ENCODE measurements at places on chromosomes 6 and 20.
A peak's percentile ranks its signal among the peaks of the same experiment; 100 is the strongest.

DNA sequence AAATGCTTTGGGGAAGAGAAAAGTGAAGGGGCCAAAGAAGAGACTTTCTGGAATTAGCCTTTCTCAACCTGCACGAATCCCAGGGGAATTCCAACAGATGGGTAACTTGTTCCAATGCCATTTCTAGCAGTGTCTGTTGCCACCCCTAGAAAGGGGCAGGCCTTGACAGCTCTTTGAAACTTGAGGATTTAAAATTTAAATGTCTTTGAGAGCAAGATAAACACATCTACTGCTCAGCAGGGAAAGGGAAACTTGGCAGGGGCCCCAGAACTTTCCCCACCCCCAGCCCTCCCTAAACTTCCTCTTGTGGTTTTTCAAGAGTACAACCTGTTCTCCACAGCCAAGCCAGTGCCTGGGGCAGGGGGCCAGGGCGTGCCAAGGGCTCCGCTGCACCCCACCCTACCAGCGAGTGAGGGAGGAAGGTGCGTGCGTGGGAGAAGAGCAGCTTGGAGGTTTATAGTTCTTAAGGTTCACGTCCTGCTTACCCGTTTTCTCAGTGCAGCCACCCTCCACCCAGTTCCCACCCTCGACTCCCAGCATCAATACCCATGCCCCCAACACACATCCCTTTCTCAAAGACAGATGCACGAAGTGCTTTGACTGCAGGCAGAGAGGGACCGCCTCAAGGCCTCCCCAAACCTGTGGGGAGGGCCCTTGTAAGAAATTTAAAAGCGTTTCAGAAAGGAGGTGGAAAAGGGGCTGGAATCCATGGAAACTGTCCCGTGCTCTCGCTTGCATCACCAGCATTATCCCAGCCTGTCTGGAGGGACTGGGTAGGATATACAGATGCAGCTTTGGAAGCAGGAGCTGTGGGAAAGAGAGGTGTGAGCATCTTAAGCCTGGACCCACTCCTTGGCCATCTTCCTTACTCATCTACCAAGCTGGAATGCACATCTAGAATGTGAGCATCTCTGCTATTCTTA is 4.5 kb upstream of the TAF8 start:
- DNase-seq = peak; percentile 96

GRCh38 chr6:134698228-134698627 is 251.7 kb downstream of the ALDH8A1 start:
- DNase-seq = no peak

GRCh38 chr6:69202768-69203167 is 567.7 kb downstream of the ADGRB3 start:
- DNase-seq = no peak

- no peak for DNase-seq
Measured at GRCh38 chr6:49549691-49550491, 577 bp upstream of the C6orf141 start.

DNA sequence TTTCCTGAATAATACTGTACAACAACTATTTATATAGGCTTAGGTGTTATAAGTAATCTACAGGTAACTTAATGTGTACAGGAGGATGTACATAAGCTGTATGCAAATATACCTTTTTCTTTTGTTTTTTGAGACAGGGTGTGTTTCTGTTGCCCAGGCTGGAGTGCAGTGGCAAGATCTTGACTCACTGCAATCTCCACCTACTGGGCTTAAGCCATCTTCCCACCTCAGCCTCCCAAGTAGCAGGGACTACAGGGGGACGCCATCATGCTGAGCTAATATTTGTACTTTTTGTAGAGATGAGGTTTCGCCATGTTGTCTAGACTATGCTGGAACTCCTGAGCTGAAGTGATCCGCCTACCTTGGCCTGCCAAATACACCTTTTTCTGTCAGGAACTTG is 191.7 kb upstream of the ZNF217 start:
- DNase-seq = peak; percentile 67

GRCh38 chr6:101163611-101164010 is 229.9 kb upstream of the GRIK2 start:
- DNase-seq = no peak

DNA sequence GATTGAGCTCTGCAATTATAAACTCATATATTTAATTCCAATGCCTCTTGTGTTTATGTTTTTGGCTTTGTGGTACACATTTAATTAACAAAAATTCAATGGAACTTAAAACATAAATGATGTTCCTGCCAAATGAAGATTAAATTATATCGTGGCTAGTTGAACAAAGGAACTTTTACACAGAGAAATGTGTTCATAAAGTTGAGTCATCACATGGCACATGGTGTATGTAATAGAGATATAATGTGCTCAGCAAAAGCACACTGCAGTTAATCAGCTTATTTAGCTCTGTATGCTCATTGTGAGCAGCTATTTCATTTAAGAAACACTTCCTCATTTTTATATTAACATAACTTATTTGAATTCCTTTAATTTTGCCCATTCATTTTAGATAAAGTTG is 1295.6 kb upstream of the CITED2 start:
- DNase-seq = no peak

GRCh38 chr6:118553132-118553531 is 5.0 kb downstream of the PLN start:
- no peak for DNase-seq

- DNase-seq = peak; percentile 81
Measured at GRCh38 chr20:50278684-50279531, 88.3 kb downstream of the CEBPB start.

- DNase-seq = peak; percentile 76
Measured at GRCh38 chr20:48604426-48604825, 223.4 kb downstream of the PREX1 start.

DNA sequence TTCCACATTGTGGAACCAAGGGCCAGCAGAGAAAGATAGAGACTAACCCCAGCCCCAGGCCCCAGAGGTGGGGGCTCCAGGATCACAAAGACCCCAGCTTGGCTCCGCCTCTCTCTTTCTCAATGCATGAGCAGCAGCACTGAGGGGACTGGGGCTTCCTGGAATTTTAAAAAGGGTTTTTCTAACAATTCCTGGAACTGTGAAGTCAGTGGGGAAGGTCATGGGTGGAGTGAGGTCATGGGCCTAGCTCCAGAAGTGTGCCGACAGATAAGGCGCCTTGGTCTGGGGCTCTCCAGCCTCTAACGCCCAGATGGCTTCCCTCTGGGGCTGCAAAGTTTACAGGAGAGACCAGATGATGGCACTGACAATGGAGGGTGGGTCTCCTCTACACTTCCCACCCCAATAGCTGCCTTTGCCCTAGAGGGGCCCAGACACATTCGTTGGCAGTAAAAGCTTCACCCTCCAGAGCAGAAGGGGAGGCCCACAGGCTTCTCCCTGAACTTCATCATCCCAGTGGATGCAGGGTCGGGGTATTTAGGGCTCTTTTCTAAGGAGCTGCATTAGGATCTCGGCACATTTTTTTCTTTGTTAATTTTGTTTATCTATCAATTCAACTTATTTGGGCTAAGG is 46.9 kb upstream of the CD93 start:
- no peak for DNase-seq

GRCh38 chr20:44586289-44586911 is 4.0 kb downstream of the PKIG start:
- DNase-seq = no peak

DNA sequence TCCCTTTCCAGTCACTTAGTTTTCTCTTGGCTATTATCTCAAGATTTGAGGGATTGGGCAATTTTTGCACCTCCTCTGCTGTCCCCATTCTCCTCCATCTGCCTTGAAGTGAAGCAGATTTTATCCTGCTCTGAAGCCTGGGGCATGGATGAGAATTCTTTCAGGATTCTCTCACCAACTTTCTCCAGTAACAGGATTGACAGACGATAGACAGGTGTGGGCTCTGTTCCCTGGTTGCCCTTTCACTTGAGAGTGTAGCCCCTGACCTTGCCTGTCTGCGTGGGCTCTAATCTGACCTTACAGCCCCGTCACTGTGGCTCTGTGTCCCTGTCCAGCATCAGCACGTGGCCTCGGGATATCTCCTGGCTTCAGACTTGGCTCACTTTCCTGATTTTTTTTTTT is 27.1 kb downstream of the CDYL start:
- no peak for DNase-seq

DNA sequence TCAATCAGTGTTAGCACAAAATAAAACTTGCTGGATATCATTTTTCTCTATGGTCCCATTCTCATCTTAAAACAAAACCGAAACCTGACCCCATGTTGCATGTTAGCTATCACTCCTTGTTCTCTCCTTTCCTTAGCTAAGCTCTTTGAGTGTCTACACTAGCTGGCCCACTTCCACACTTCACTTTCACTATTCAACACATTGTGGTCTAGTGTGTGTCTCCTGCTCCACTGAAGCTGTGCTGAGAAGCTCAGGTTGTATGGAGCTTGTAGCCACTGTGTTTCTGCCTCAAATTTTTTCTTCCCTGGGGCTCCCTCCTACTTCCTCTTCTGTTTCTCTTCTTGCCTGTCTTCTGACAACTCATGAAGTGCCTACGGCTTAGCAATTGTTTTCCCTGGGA is 223.0 kb downstream of the NKAIN2 start:
- DNase-seq = no peak

GRCh38 chr20:15818651-15819071 is 754.6 kb downstream of the KIF16B start:
- no peak for DNase-seq

GRCh38 chr6:27743787-27744186 is 168.4 kb downstream of the OR2B2 start:
- DNase-seq = no peak

DNA sequence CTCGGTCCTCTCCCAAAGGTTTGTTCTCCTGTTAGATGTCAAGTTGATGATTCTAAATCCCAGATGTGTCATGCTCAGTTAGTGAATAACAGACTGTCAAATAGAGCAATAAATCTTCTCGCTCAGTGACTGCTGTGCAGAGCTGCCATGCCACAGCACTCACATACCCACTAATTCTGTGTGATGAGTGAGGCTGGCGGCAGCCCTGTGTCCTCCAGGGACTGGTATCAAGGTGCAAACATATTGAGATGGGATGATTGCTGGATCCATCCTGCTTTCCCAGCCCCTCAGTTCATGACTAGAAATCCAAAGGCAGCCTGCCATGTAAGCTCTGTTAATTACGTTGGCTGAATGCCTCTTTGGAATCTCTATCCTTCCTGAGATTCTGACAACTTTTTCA is 103.9 kb downstream of the OLIG3 start:
- DNase-seq = no peak

- no peak for DNase-seq
Measured at GRCh38 chr6:15285682-15286294, 39.9 kb downstream of the JARID2 start.

DNA sequence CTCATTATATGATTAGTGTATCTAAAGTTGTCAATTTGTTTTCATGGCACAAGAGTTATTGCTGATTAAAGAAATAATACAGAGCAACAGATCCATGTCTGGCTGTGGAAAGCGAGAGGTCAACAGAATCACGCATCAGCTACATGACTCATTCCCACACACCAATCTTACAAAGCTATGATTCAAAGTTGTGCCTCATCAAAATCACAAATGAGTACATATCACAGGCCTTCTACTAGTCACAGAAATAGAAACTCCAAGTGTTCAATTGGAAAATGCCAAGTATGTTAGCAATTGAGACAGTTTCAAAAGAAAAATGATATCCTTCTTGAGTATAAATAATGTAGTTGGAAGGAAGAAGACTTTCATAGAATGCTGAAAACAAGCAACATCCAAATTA is 57.8 kb upstream of the NKAIN2 start:
- no peak for DNase-seq

DNA sequence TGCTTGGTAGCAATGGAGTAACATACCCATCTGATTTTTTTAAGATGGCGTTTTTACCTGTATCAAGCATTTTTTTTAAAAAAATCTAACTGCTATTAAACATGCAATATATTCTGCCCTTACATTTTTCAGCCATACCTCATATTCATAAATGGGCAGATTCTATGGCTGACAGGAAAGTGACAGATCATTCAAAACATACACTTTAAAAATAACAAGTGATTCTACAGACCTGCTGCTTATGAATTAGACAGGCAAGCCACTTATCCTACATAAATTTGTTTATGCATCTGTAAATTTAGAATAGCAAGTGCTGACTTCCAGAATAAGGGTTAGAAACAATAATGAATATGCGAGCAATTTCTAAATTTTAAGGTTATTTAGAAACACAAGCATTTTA is 82.7 kb downstream of the TBXT start:
- no peak for DNase-seq

DNA sequence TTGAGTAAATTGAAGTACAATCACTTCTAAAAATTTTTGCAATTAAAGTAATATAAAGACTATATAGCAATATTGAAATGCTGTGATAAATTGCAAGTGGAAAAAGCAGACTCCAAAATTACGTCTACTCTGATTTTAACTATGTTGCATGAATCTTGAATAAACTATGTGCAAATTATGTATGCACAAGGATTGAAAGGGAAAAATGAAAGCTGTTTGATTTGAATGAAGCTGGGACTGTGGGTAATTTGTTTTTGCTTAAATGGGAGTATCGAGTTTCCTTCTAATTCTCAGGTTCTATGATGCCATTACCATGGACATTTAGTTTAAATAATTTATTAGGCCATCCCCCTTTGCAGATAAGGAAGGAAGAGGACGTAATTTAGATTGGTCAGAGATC is 198.7 kb upstream of the MYLIP start:
- no peak for DNase-seq

DNA sequence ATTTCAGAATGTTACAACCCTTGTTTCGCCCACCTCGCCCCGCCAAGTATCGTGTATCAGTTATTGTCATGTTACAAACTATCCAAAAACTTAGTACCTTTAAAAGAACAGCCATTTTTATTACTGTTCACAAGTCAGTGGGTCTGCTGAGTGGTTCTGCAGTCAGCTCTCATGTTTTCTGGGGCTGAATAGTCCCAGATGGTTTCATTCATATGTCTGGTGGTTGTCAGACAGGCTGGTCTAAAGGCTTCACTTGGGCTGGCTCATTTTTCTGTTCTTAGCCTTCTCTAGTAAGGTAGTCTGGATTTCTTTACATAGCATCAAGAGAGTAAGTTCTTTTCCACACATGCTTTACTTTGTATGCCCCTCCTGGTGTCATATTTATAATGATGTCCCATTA is 8.6 kb downstream of the ZNF292 start:
- no peak for DNase-seq

DNA sequence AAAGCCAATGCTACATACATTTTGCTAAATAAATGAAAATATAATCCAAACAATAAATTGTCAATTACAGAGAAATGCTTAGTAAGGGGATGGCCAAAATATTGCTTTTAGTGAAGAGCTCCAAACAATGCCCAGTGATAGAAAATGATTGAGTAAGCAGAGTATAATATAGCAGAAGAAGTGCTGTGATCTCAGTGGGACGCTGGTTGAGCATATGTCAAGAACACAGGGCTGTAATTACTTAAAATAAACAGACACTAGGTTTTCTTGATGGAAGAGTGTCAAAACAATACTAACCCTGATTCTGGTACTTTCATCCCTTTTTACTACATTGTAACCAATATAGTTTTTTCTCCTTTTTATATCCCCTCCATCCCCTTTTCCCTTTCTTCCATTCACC is 150.3 kb downstream of the GRIK2 start:
- no peak for DNase-seq

GRCh38 chr6:26484161-26484560 is 15.9 kb upstream of the BTN1A1 start:
- no peak for DNase-seq

DNA sequence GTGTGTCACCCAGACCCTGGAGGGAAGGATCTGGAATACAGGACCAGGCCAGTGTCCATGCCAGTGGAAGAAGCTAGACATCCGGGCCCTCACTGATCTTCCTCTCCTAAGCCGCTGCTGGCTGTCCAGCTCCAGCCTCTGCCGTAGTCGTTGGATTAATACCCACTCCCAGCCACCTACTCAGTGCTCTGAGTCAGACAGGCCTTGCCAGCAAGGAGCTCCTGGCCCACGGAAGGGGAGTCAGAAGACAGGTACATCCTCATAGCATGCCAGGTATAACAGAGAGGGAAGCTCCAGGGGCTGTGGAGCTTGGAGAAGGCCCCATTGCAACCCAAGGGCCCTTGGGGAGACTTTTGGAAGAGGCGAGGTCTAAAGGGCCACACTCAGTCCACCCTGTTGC is 49.0 kb downstream of the STK35 start:
- DNase-seq = no peak

Measured in lower leg skin (tissue), 4 donors.